COLO829 (cell line): ENCODE measurements at places on chromosomes 16 and 17.

DNA sequence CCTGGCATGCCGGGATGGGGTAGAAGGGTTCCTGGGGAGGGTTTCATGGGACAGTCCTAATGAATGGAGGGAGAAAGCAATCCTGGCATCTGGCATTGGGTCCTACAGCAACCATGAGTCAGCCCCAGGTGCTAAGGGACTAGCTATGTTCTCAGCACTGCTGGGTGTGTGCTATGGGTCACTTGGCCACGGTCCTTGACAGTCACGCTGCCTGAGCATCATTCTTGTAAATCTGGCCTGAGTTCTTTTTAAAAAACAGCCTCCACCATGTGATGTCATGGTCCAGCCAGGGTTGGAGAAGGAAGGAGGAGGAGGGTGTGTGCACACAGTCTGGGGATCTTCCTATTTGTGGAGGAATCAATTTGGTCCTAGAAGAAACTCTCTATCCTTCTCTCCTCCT lies 6.2 kb upstream of the RAMP2 start:
- DNase-seq = no peak

DNA sequence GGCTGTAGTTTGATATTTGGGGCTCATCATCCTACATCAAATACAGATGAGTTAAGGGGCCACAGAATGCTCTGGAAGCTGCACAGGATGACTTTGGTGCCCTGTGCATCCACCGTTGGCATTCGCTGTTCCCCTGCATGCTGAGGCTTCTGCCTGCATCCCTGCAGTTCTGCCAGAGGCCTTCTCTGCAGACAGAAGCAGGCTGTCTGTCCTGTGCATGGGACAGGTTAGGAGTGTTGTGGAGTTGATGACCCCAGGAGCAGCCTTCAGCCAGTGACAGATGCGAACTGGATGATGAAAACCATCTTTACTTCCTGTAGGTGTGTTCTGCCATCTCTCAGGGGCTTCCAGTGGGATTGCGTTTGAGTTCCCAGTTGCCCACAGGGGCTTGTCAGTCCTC lies 13.6 kb upstream of the TNS4 start:
- DNase-seq = no peak

- DNase-seq = no peak
Measured at GRCh38 chr17:28555022-28555421, 2.6 kb upstream of the UNC119 start.

- DNase-seq = no peak
Measured at GRCh38 chr16:66976746-66977145, 11.6 kb upstream of the CES4A start.

DNA sequence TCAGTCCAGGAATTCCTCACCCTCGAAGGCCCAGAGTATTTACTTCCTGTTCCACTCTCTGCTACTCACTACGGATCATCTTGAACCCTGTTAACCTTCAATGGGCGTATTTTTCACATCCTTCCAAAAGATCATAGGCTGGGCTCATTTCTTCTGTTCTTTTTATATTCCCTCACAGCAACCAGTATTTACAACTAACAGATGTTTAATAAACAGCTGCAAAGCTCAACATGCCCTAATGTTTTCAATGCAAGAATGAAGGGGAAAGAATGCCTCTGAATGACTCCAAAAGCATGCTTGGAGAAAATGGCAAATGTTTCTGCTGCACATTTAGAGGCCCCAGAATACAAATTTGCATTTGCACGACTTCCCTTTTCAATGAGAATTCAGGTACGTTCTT lies 174.9 kb downstream of the ZFHX3 start:
- no peak for DNase-seq

DNA sequence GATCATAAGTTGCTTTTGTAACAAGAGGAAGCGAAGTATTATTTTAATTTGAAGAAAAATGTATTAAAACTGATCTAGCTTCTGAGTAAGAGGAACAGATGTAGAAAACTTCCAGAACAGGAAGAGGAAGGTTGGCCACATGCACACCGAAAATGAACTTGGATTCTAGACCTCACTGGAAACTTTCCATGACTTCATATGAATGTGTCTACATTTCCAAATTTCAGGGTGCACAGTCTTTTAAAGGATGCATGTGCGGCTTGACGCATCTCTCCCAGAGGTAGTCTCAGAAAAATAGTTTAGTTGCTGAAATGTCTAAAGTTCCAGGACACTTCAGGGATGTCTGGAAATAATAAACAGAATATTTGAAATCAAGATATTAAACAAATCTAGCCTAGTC lies 275.1 kb upstream of the MYOCD start:
- no peak for DNase-seq

DNA sequence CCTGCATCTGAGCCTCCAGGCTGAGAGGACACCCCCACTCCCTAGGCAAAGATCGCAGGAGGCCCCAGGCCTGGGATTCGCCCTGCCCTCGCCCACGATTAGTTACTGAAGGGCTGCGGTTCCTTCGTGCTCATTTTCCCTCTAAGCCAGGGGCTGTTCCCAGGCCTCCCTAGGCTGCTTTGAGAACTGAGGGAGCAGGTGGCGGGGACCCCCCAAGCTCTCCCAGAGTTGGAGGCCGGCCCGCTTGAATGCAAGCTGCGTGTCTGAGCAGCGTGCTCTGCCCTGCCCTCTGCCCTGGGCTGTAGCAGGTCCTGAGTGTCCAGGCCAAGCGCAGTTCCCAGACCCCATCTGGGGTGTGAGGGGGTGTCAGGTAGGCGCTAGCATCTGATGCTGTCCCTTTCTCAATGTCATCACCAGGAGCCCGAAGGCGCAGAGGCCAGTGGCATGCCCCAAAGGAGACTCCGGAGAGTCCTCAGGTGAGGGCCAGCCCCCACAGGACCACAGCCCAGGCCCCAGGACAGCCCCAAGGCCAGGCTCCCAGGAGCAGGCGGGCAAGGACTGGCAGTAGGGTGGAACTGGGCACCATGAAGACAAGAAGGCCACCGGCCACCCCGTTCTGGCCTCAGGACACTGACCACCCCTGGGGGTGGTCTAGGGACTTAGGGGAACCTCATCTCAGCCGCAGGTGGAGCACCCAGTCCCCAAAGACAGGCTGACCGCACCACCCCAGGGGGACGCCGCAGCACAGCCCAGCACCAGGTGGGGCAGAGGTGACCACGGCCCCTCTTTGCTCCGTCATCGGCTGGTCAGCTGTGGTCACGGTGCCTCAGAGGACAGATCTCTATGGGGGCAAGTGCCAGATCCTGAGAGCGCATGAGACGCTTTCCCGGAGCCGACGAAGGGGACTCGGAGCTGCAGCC lies 14.6 kb downstream of the ENDOV start:
- DNase-seq = no peak

- DNase-seq = peak; percentile 30
Measured at GRCh38 chr16:67993207-67994039, 5.9 kb downstream of the DPEP2 start.

DNA sequence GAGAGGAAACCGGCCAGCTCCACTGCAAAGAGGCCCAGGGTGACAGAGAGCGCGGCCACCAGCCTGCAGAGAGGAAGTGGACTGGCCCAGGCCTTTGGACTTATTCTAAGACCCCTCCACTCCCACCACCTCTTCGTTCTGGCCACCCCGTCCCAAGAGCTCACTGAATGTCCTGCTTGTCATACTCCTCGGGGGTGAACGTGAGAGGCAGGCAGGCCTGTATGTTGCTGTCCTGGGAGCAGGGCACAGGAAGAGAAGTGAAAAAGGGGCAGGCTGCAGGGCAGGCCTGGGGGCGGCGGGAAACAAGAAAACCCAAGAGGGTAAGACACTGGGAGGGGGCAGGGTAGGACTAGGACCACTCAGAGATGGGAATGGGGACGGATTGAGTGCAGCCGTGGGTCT lies 384 bp downstream of the TMEM107 start:
- no peak for DNase-seq

- no peak for DNase-seq
Measured at GRCh38 chr17:44258811-44259351, 9.1 kb downstream of the SLC4A1 start.
